ENCODE measurements at places on chromosomes 13 and 19.

DNA sequence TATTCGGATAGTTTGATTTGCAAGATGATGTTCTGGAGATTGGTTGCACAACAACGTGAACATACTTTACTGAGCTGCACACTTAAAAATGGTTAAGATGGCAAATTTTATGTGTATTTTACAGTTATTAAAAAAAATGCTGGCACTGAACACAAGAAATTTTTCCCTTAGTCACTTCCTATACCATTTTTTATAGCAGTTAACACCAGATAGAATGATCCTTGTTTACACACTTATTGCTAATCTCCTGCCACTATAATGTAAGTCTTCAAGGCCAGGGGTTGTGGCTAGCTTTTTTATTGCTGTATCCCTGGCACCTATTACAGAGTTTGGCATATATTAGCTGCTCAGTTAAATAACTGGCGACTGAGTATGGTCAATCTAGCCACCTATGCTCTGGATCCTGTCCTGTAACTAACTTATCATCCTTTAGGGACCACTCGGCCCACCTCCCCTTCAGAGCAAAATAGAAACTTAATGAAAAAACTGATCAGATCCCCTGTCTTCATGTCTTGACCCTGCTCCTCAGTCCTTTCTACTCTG lies 2.0 kb upstream of the EBPL start:
- no peak for DNase-seq

DNA sequence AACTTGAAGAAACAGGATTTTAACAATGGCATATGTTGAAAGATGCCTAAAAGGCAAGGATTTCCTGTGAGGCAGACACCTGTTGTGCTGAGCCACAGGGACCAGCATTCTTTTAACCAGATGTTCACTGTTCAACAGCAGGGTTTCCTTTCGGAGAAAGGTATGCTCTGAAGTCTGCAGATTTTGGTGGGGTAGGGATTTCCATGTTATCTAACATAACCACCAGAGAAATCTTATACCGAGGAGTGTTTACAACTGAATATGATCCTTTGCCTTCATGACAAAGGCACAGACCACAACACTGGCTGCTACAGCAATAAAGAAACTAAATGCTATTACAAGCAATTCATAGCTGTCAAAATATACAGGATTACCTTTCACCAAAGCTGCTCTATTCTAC lies 48.1 kb downstream of the MPHOSPH8 start:
- DNase-seq: no peak

DNA sequence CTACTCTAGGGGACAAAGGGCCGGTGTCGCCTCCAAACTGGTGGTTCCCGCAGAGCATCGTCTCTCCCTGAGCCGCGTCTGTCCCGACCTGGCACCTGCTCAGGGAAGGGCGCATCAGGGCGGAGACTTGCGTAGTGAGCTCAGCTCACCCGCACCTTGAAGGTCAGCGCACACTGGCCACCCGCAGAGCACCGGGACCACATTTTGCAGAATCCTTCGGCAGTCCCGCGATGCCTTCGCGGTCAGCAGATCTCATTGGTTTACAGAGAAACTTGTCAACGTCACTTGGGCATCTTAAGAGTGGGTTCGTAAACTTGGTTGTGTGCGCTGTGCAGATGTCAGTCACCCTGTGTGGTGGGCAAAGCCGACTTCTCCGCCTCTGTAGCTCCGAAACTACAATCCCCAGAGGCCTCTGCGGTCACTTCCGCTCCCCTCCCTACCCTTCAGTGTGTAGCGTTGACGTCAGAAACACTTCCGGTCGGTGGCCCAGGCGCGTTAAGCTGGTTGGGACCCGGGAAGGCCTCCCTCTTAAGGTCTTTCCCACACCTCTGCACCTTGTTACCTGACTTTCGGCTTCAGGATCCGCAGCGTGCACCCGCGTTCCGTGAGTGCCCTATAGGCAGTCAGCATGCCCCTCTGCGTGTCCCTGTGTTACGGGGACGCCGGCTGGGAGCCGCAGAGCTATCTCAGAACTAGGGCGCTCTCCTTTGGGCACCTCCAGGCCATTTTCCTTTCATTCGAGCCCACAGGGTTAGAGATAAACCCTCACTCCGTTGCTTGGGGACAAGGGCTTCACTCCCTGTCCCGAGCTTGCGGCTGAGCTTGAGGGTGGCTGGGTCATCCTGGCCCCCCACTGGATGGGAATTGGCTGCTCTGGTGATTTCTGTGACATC lies 36.5 kb upstream of the ZNF527 start:
- DNase-seq: peak; percentile 29

GRCh38 chr13:46332772-46333171 lies 54.3 kb downstream of the RUBCNL start:
- no peak for DNase-seq

DNA sequence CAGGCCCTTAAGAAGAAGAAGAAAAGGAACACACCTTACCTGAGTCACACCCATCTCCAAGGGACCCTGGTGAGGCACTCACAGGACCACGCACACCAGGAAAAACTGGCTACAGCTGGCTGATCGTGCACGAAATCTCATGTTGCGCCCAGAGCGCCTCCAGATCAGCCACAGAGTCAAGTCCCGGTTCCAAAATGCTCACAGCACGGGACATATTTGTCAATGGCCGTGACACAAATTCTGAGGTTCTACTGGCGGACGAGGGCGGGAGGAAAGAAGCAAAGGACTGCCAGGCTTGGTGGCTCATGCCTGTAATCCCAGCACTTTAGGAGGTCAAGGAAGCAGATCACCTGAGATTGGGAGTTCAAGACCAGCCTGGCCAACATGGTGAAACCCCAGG lies 21.5 kb downstream of the SH3GL1 start:
- DNase-seq: no peak

GRCh38 chr13:20495087-20496023 lies 30.3 kb downstream of the CRYL1 start:
- peak; percentile 5 for DNase-seq
